Nucleus accumbens (tissue), 56 donors: ENCODE measurements at places on chromosomes 3 and 15.
A peak's percentile ranks its signal among the peaks of the same experiment; 100 is the strongest.

DNA sequence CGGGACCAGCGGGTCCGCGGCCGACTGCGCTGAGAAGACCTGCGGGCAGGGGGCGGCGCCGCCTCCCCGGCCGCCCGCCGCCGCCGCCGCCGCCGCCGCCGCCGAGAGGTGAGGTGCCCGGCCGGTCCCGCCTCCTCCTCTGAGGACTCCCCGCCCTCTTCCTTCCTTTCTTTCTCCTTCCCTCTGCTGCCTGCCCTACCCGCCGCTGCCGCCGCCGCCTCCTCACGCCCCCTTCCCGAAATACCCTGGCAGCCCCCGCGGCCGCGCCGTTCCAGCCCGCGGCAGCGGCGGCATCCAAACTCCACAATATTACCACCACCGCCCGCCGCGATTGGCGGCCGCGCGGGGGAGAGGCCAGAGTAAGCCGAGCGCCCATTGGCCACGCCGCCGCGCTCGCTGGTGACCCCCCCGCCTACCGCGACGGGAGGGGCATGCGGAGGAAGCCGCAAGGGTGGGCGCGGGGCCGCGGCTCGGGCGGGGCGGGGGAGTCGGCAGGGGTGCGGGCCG lies 61.8 kb upstream of the ANKRD28 start:
- DNase-seq, result peak; percentile 80

GRCh38 chr3:170470063-170471016 lies 51.7 kb downstream of the CLDN11 start:
- no peak for DNase-seq

GRCh38 chr3:98826126-98826525 lies 63.0 kb downstream of the ST3GAL6 start:
- DNase-seq, result no peak

DNA sequence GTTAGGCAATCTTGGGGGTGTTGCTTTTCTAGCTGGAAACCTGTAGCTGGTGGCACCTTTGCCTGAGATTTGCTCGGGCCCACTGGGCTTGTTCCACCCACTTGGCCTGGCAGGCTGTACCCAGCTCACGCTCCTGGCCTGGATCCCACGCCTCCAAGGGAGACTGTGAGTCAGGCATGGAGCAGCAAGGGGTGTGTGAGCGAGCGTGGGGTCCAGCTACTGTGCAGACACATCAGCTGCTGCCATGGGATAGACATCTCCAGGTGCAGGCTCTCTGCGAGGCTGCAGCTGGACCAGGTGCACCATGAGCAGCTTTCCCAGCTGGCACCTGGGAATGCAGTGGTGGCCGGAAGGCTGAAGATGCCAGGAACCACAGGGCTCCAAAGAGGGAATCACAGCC lies 36.0 kb downstream of the NR1D2 start:
- DNase-seq, result no peak

- DNase-seq, result no peak
Measured at GRCh38 chr3:162492446-162493081, 996.0 kb downstream of the OTOL1 start.
